Skin of body (tissue), 3 donors: ENCODE measurements at places on chromosomes 7 and 10. TPM values are rescaled to one million over a fixed set of nuclear protein-coding genes. Genes with fewer than 3 reads are reported as not detected.
A peak's percentile ranks its signal among the peaks of the same experiment; 100 is the strongest.

DNA sequence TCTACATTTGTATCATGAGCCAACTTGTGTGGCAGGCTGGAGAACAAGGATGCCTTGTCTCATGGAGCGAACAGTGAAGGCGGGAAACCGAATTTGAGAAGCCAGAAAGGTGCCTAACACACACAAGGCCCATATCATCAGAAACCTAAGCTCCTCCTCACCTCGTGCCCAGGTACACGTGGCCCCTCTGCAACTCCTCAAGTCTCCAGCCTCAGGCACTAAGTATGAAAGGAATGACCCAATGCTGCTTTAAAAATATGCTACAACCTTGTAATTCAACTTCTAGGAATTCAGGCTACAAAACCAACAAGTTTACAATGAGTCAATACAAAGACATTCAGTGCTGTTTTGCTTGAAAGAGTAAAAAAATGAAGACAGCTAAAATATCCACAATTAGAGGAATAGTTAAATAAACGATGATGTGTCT, 95.7 kb downstream of the CDK6 start:
- no peak for DNase-seq

- DNase-seq, result no peak
Measured at GRCh38 chr7:50620433-50620832, 55.2 kb upstream of the DDC start.

GRCh38 chr7:133061357-133061756, 20.5 kb downstream of the CHCHD3 start:
- no peak for DNase-seq

OR2A42 gene
- total RNA-seq, result 0.10 TPM

GRCh38 chr10:102327641-102328040, 67.9 kb upstream of the NFKB2 start:
- no peak for DNase-seq

CDK6 gene
- total RNA-seq, result 58.8 TPM

C10orf120 gene
- not detected for total RNA-seq

- DNase-seq, result no peak
Measured at GRCh38 chr7:18262058-18262457, 233.5 kb upstream of the HDAC9 start.

LCOR gene
- total RNA-seq, result 31.3 TPM

DNA sequence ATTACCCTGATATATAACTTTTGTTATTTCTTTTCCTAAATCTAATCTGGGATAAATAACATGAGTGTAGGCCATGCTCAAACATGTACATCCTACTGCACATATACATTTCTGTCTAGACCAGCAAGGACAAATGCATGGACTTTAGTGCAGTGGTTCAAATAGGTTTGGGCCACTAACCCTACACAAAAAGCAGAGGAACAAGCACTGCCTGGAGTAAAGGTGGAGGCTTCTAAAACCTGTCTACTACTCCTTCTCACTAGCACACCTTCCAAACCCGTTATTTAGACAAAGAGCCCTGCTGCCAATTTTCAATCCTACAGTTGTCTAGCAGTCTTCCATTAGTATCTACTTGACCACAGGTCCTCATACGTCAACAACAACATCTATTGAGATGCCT, 34.8 kb downstream of the SGCE start:
- DNase-seq, result no peak

DNA sequence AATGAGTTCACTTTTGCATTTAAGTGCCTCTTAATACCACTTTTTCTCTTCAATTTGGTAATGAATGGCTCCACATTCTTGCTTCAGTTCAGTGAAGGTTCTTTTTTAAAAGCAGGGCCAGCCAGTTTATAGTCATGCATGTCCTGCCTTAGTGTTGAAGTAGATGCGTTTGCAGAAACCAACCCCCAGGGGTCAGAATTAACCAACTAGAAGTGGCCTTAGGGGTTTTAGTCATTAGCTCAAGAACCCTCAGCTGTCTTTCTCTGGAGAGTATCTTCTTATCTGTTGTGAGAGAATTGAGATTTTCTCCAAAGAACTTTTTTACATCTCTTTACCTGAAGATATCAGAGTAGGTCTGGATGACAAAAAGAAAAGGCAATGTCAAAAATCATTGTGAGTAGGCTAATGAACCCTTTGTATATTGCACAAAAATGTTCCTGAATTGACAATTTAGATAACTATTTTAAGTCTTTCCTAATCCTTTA, 82.2 kb downstream of the PIK3CG start:
- peak; percentile 62 for DNase-seq

- no peak for DNase-seq
Measured at GRCh38 chr7:24434972-24435371, 138.3 kb upstream of the PALS2 start.

- DNase-seq, result no peak
Measured at GRCh38 chr7:7662527-7662926, 22.0 kb downstream of the UMAD1 start.

- no peak for DNase-seq
Measured at GRCh38 chr7:19339512-19339911, 194.3 kb upstream of the FERD3L start.

GRCh38 chr7:2099048-2099957, 133.4 kb downstream of the MAD1L1 start:
- DNase-seq, result no peak

- no peak for DNase-seq
Measured at GRCh38 chr10:53111529-53111928, 338.9 kb upstream of the MBL2 start.

- no peak for DNase-seq
Measured at GRCh38 chr7:3551536-3551935, 250.5 kb downstream of the SDK1 start.

ZNF485 gene
- total RNA-seq, result 3.8 TPM

DNA sequence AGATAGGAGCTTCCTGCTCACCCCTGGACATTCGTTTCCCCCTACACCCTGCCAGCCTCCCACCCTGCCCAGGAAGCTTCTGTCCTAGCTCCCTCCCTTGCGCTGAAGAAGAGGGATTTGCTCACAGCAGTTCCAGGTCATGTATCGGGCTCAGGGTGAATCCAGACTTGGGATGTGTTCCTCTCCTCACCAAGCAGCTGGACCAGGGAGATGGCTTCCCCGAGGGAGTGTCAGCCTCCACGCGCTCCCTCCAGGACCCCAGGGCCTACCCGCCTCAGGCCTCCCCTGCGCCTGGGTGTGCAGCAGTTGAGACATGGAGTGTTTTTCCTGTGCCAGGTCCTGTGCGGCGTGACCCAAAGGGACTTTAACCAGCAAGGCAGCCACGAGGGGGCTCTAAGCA, 435.6 kb upstream of the FOXK1 start:
- no peak for DNase-seq

ZNF248 gene
- total RNA-seq, result 17.9 TPM

DNA sequence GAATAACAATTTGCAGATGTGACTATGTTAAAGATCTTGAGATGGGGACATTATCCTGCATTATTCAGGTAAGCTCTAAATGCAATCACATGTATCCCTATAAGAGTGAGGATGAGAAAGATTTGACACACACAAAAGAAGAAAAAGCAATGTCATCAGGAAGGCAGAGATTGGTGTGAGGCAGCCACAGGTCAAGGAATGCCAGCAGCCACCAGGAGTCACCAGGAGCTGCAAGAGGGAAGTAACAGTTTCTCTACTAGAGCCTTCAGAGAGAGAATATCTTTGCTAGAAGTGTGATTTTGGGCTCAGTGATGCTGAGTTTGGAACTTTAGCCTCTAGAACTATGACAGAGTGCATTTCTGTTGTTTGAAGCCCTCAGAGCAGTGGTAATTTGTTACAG, 700.3 kb upstream of the SEMA3D start:
- no peak for DNase-seq

NKX2-3 gene
- not detected for total RNA-seq

- DNase-seq, result no peak
Measured at GRCh38 chr10:91762878-91763277, 35.3 kb upstream of the TNKS2 start.

GRCh38 chr10:36555036-36555435, 570.4 kb upstream of the ANKRD30A start:
- DNase-seq, result no peak

DNA sequence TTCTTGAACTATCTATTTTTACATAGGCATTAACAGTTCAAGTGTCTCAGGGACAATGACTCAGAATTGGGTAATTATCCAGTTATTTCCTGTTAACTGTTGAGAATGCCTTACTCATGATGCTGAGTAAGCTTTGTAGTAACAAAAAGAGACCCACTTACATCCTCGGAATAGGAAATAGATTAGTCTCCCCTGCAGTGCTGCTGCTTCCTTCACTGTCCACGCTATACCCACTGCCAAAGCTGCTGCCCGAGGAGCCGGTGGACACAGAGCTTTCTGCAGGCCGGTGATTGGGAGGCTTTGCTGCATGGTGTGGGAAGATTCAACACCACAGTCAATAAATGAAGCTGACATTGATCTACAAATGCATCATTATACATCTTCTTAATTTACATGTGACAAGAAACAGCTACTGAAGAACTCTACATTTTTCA, 357.1 kb downstream of the PCLO start:
- no peak for DNase-seq

DNA sequence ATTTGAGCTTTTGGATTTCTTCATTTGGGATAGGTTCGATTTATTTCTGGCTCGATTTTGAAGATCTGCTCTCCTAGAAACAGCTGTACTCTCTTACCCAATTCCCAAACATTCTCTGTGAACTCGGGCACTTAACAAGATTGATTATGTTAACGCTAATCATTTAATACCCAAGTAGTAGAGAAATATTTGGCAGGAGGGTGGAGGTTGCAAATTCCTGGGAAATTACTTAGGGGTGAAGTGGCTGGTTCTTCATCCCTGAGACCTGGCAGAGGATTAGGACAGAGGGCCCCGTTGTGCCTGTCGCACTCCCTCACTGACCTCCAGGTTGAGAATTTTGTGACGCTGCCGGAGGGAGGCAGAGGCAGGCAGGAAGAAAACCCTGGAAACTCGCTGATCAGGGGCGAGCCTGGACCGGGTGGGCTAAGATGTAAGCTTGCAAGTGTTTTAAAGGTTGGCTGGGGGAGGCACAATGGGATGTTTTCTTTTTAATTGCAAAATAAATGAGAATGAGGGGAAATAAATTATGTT, 182.6 kb downstream of the TCF7L2 start:
- DNase-seq, result peak; percentile 59

DNA sequence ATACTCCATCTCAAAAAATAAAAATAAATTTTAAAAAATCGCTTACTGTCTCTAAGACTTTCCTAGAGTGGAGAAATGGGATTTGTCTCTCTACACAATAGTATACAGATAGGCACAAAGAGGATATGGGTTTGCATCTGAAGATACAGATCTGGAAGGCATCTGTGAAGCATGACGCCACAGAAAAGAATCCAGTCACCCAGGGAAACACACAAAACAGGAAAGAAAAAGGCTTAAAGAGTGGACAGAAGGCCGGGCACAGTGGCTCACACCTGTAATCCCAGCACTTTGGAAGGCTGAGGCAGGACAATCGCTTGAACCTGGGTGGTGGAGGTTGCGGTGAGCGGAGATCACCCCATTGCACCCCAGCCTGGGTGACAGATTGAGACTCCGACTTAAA, 61.3 kb downstream of the SKIDA1 start:
- DNase-seq, result no peak

- DNase-seq, result no peak
Measured at GRCh38 chr10:63633677-63634487, 112.7 kb downstream of the REEP3 start.

STEAP2 gene
- 14.6 TPM for total RNA-seq

- DNase-seq, result no peak
Measured at GRCh38 chr10:49686651-49687050, 7.2 kb downstream of the C10orf53 start.

DNA sequence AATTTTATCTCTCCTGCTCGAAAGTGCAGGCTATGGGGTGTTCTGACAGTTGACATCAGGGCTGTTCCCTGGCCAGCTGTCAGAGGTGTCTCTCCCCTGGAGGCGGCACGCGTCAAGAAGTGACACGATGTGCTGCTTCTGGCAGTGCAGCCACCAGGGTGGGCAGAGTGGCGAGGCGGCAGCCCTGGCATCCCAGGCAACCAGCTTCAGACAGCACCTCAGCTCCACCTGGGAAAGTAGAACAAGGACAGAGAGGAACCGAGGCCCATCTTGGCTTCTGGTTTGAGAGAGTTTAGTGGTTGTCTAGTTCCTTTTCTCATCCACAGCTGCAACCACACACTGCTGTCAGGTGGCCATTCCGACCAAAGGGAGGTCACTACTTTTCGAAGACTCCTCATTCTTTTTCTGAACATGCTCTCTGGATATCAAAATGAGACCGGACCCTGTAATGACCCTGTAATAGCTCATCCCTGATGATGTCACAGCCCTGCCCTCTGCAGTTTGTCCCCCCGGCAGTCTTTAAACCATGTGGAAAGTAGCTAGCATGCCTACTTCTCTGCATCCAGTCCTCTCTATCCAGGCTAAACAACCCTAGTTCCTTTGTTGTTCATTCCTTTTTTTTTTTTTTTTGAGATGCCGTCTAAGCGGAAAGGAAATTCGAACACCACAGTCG, 381.0 kb upstream of the NRP1 start:
- no peak for DNase-seq

LBX1 gene
- 0.20 TPM for total RNA-seq

DNA sequence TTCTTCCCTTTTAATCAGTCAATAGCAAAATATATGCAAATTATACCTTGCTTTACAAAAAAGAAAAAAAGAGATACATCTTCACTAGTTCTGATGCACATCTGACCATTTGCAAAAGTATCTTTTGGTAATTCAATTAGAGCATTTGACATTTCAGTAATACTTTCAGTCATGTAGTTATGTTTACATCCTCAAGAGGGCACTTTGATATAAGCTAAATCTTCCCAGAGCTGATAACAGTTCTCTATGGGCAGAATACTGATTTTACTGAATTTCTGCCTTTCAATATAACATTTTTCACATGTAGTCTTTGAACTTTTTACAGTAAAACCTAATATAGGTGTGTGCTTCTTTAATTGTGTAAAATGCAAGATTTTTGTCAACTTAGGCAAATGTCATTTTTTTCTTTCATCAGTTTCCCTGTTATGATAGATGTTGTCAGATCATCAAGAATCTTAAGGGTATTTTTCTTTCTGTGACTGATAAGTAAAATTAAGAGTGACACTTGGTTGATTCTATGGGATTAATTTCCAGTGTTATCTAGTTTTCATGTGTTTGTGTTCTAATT, 703.5 kb upstream of the SEMA3D start:
- DNase-seq, result peak; percentile 1
